ENCODE measurements at places on chromosomes 6 and 20.

- no peak for DNase-seq
Observed at GRCh38 chr20:59318803-59319202, 18.4 kb downstream of the EDN3 start.

GRCh38 chr20:24738981-24739633, 210.0 kb upstream of the CST7 start:
- DNase-seq = no peak

GRCh38 chr6:155004576-155005372, 9.7 kb downstream of the TIAM2 start:
- DNase-seq = no peak

GRCh38 chr20:19903168-19903811, 113.9 kb upstream of the NAA20 start:
- DNase-seq = no peak

GRCh38 chr6:131013495-131013894, 49.5 kb downstream of the EPB41L2 start:
- DNase-seq = no peak

DNA sequence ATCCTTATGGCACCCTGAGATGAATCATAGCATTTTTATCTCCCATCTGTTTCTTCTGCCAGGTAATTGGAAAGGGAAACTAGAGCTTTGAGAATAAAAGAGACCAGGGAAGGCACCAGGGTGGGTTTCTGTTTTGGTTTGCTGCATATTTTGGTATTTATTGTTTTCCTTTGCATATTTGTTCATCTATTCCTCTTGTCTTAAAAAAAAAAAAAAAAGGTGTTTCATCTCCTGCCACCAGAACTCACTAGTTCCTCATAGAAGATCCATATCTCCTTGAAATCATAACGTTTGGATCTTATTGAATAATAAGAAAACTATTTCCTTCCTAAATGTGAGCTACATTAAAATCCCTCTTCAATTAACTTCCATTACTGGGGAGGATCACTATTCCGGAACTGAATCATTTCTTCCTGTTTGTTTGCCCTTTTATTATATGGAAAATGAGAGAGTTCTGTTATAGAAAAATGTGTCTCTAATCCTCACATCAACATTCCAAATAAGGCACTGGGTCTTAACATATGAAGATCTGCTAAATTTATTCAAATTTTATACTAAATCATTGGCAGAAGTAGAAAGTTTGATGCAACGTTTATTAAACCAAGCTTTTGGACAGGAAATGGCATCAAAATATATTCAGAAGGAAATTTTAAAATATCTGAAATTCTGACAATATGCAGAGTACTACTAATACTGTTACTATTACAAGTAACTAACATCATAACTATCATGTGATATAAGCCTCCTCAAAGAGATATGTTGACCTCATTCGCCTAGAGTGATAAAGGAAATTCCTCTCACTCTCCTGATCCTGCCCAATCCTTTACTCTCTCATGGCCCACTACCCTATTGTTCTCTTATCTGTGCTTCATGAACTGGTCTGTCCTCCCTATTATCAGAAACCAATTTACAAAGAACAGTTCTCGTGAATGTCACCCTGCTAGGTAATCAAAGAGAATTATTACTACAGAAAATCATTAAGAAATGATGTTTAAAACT, 229.4 kb upstream of the RSPO3 start:
- no peak for DNase-seq

DNA sequence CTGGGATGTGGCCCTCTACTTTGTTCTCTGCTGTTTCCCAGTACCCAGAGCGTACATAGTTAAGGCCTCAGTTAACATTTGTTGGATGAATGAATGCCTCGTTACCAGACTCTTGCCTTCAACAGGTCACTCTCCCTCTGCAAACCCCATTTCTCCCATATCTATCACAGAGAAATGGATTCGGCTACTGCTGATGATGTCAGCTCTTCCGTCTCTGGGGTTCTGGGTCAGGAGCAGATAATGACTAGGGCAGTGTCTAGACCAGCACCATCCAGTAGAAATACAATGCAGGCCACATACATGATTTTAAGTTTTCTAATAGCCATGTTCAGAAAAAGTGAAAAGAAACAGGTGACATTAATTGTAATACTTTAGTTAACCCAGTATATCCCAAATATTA, 47.9 kb downstream of the TOX2 start:
- no peak for DNase-seq

- DNase-seq = no peak
Observed at GRCh38 chr6:75081921-75082320, 123.9 kb downstream of the COL12A1 start.

DNA sequence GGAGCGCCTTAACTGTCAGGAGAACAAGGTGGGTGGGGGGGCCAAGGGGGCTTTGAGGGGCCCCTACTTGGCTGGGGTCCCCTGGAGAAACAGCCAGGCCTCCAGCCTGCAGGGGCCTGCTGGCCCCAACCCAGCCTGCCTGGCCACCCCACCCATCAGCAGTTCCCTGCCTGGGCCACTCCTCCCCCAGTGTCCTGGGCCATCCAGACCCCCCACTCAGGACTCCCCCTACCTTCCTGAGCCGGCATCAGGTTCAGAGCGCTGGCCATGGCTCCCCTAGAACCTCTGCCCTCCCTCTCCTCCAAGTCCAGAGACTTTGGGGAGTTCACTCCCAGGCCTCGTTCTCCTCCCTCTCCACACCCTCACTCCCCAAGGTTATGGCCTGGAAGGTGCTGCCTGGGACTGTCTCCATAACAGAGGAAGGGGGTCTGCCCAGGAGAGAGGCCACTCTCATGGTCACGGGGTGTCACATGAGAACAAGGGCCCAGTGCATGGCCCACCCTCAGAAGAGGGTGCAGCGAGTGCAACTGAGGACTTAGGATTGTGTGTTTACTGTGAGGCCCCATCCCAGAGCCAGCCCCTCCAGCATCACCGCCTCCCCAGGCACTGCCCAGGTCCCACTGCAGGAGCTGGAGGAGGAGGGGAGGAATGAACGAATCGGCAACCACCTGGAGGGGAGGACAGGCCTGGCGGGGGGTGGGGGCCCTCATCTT, 6.0 kb downstream of the SLC17A9 start:
- no peak for DNase-seq

DNA sequence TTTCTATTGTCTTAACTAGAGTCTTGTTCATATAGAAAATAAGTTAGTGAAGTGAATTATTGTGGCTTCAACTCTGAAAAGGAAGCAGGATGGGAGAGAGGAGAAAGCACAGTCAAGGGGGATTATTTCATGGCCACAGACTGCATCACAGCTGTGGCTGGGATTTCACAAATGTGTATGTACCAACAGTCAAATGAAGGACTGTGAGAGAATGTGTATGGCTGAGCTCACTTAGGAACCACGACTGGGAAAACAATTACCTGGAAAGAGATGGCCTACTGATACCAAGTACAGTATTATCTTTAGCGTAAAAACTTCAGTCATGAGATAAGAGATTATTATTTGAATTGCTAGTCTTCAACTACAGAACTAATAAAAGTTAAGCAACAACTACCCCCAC, 54.9 kb downstream of the SESN1 start:
- DNase-seq = no peak

DNA sequence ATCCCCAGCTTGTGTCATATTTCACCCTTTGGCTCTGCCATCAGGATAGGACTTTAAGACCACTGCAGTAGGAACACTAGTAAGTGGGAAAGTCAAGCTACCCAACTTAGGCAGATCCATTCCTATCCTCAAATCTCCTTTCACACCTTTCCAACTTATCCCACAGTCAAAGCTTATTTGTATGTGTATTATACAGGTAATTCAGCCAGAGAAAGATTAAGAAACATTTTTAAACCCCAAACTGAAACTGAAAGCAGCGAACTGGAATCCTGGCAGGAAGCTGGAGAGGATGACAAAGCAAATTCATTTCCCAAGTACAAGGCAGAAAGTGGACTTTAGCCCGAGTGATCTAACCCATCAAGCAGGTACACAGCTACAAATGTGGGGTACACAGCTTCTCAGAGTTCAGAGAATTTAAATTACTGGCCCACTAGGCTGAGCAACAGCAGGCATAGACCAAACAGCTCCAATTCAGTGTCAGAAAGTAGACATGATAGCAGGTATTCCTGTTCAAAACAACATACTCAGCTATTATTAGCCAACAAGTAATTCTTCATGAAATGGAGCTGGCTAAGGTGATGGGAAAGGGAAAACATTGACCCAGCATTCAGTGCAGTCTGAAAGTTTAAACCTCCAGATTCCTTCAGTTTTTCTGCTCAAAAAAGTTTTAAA, 39.1 kb downstream of the ILRUN start:
- DNase-seq = no peak

GRCh38 chr6:157497579-157497978, 116.6 kb downstream of the ZDHHC14 start:
- no peak for DNase-seq

- no peak for DNase-seq
Observed at GRCh38 chr6:136969433-136969832, 47.3 kb downstream of the SLC35D3 start.

- DNase-seq = no peak
Observed at GRCh38 chr6:123928529-123928928, 124.9 kb downstream of the NKAIN2 start.

- no peak for DNase-seq
Observed at GRCh38 chr6:6880745-6881437, 226.9 kb upstream of the RREB1 start.
